Stimulated activated CD4-positive, alpha-beta T cell treated with anti-CD3 and anti-CD28 coated beads, Interleukin-1b, Interleukin-23, amount 100 ng/mL, for 1 hour (primary cell): ENCODE measurements at places on chromosomes 5 and 9.
A peak's percentile ranks its signal among the peaks of the same experiment; 100 is the strongest.

GRCh38 chr9:82363198-82363597 lies 374.6 kb downstream of the SPATA31D1 start:
- DNase-seq: no peak

GRCh38 chr5:135703016-135703550 lies 124.3 kb upstream of the CXCL14 start:
- DNase-seq: no peak

GRCh38 chr5:64767959-64768357 lies 533 bp downstream of the SREK1IP1 start:
- DNase-seq: no peak

- no peak for DNase-seq
Measured at GRCh38 chr9:34689116-34689470, 2.0 kb downstream of the CCL19 start.

GRCh38 chr5:169944922-169945680 lies 35.2 kb downstream of the INSYN2B start:
- DNase-seq: no peak

DNA sequence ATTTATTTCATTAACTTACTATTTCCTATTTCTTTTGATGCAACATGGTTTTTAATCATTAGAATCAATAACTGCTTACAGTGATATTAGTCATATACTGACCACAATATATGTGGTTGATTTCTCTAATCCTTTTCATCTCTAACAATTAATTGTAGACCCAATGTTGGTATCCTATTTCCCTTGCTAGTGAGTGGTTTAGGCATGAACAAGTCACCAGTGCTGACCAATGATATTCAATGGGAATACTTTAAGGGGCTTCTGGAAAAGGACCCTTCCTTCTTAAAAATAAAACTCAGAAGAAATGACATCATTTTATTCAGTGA lies 672.4 kb upstream of the GRAMD2B start:
- DNase-seq: no peak

GRCh38 chr9:86605303-86605702 lies 251.1 kb upstream of the TUT7 start:
- no peak for DNase-seq

DNA sequence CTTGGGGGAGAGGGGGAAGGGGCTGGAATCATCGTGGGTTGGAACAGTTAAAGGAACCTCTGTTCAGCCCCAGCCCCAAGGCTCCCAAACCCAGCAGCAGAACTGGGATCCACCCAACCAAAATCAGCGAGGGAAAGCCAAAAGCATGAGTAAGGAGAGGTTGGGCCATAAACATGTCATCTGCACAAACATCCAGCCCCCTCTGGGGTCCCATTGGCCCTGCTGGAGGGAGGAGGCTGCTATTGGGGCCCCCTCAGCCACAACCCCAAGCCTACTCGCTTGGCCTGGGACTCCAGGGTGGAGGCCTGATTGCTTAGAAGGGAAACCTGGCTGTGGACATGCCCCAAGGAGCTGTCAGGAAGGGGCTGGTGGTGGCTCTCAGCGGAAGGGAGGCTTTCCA lies 154.9 kb downstream of the FGF18 start:
- no peak for DNase-seq

DNA sequence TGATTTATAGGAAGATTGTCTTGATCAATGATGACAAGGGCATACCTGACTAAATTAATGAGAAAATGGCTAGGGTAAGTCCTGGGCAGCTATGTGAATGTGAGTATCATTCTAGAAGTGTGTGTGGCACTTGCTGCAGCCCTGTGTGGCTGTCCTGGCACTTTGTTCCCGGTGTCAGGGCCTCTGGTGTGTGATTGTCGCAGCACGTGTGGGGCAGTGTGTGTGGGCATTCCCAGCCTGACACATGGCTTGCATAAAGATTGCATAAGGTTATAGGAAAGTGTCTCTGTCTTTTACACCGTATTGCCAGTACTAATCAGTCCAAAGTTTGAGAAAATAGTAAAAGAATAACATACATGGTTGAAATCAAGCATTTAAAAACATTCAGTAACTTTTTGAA lies 74.4 kb downstream of the TRIO start:
- DNase-seq: no peak

DNA sequence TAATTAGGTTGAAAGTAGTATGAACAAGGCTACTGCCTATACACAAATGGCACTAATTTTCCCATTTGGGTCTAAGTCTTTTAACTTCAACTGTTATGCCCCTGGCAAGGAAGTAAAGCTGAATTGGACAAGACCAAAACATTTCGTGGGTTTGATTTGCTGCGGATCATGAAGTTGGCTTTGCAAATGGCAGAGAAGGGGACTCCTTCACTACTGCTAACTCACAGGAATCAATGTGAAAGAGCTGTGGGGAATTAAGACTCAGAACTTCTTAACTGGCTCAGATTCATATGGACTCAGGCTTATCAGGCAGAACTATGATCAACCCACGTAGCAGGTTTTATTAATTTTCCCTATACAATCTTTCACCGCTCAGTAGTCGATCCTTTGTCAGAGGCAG lies 73.8 kb upstream of the IFNE start:
- no peak for DNase-seq

DNA sequence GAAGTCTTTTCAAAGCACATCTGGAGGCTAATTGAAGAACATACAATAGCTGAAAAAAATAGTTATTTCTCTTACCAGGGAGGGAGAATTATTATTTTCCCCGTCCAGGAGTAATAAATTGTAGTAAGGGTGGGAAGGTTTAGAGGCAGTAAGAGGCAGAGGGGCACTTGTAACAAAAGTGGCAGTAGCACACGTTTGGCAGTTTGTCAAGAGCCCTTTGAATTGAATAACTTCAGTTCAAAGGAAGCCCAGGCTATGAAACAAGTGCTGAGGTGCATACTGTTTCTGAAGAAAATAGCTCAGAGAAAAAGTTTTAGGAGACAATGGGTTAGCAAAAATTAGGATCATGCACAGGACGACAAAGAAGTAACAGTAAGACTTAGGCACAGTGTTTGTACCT lies 451.3 kb downstream of the LRRC70 start:
- no peak for DNase-seq

- DNase-seq: no peak
Measured at GRCh38 chr5:148186248-148187003, 16.4 kb upstream of the SPINK6 start.

DNA sequence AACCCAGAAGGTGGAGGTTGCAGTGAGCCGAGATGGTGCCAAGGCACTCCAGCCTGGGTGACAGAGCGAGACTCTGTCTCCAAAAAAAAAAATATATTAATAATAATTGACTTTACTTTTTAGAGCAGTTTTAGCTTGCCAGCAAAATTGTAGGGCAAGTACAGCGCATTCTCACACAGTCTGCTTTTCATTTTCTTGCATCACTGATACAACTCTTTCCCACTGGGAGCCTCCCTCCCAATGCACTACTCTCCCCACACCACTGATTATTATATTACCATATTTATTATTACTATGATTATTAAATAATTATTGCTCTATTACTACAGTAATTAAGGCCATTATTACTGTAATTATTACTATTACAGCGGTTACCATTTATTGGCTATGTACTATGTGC lies 212.8 kb downstream of the GNA14 start:
- DNase-seq: no peak

- DNase-seq: no peak
Measured at GRCh38 chr5:133412661-133413060, 199.7 kb downstream of the FSTL4 start.

GRCh38 chr5:164353155-164353554 lies 847.7 kb downstream of the MAT2B start:
- DNase-seq: no peak

GRCh38 chr9:86061972-86062739 lies 37.2 kb downstream of the GOLM1 start:
- DNase-seq: no peak

GRCh38 chr9:96523374-96523773 lies 73.4 kb downstream of the HABP4 start:
- no peak for DNase-seq

DNA sequence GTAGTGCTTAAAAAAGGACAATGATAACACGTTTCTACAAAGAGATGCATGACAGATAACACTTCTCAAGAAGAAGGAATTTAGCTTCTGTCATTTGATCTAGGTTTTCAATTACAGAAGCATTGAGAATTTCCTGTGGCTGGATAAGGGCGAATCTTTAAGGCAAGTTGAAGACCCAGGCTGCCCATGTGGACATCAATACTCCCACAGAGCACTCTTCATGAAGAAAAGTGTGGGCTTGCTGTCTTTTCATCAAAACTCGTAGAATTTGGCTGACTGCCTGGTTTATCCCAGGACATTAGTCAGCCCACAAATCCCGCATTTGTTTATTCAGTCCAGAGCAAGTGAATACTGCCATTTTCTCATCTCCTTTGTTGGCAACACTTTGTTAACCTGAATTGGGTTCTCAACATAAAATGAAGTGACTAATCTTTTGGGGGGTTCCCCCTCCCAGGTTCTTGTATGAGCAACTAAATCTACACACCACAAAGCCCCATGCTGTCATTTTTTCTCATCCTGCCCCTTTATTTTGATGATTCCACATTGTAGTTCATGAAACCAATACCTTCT lies 43.4 kb upstream of the CDKN2B start:
- no peak for DNase-seq

- no peak for DNase-seq
Measured at GRCh38 chr5:122152266-122152900, 23.0 kb downstream of the ZNF474 start.

DNA sequence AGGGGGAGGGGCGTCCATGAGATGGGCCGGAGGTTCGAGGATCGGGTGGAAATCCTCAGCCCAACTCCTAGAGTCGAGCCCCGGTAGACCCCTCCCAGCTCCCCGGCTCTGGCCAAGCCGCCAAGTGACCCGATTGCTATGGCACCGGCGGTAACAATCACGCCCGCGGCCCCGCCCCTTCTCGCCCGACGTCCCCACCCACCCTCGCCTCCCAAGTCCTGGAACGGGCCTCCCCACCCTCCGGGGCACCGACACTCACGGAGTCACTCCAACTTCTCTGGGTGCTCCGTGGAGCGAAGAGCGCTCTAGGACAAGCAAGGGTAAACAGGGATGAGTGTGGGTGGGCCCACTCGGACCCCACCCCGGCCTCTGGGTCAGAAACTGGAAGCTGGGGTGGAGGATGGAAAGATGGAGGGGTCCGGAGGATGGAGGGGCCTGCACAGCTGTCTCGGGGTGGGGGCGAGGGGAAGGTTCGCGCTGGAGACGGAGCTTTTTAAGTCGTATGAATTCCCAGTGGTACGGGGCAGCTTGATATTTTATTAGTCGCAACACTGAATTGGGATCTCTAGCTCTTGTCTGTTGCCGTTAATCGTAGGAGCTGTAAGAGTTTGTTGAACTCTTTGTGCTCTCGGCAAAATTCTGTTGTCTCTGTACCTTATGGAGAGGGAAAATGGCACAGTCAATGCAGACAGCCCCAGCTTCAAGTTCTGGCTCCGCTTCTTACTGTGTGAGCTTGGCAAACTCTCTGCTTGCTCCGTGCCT lies at the start of gene SPACA9:
Gene SPACA9, plus strand, starts transcription at position 204 of the 762 bp plus-strand sequence. CDS start 5,050 bp downstream, outside the sequence.
- DNase-seq: no peak

- no peak for DNase-seq
Measured at GRCh38 chr5:98638701-98639100, 134.8 kb upstream of the RGMB start.

- no peak for DNase-seq
Measured at GRCh38 chr5:160466116-160466515, 44.5 kb downstream of the PTTG1 start.

DNA sequence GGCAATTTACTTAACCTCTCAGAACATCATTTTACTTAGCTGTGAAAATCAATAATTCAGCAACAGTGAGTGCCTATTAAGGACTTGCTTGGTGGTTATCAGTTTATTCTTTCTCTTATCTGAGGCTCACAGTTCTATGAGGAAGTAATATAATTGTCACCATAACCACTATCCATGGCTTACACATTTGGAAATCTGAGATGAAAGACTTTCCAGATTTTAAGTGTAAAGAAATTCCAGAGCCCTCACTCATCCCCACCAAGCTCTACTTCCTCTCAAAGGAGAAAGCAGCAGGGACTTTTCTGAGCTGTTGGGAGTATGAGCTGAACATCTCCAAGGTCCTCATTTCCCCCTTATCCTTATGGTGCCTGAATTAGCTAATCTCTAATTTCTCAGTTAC lies 321.5 kb downstream of the FBXL7 start:
- no peak for DNase-seq

DNA sequence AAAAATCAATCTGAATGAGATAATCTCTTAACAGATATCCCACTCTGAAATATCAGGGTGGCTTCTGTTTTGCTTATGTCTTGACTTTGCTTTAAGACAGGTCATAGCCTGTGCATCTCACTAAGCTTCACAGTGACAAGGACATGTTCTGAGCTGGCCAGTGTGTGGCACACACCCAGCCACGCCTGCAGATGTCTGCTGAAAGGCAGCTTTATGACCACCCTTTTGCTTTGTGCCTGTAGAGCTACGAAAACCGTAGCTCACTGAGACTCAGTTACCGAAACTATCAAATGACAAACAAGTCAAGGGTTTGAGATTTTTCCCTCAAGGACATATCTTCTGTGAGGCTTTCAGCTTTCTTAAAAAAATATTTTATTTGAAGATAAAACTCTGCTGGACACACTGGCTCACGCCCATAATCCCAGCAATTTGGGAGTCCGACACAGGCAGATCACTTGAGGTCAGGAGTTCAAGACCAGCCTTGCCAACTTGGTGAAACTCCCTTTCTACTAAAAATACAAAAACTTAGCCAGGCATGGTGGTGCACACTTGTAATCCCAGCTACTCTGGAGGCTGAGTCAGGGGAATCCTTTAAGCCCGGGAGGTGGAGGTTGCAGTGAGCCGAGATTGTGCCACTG lies 233.2 kb downstream of the SPATA31A1 start:
- DNase-seq: no peak

- DNase-seq: no peak
Measured at GRCh38 chr5:122704247-122705036, 70.4 kb upstream of the SNX2 start.

GRCh38 chr9:104780796-104781395 lies 17.0 kb downstream of the NIPSNAP3B start:
- no peak for DNase-seq

GRCh38 chr9:78298046-78298765 lies 1.3 kb downstream of the PSAT1 start:
- peak; percentile 17 for DNase-seq

- no peak for DNase-seq
Measured at GRCh38 chr9:129486756-129487657, 133.9 kb downstream of the C9orf50 start.

GRCh38 chr9:14690948-14691730 lies 2.1 kb downstream of the ZDHHC21 start:
- DNase-seq: no peak

GRCh38 chr5:139588962-139589361 lies 27.8 kb downstream of the UBE2D2 start:
- DNase-seq: no peak

GRCh38 chr5:35087991-35088390 lies 40.2 kb upstream of the AGXT2 start:
- DNase-seq: no peak

DNA sequence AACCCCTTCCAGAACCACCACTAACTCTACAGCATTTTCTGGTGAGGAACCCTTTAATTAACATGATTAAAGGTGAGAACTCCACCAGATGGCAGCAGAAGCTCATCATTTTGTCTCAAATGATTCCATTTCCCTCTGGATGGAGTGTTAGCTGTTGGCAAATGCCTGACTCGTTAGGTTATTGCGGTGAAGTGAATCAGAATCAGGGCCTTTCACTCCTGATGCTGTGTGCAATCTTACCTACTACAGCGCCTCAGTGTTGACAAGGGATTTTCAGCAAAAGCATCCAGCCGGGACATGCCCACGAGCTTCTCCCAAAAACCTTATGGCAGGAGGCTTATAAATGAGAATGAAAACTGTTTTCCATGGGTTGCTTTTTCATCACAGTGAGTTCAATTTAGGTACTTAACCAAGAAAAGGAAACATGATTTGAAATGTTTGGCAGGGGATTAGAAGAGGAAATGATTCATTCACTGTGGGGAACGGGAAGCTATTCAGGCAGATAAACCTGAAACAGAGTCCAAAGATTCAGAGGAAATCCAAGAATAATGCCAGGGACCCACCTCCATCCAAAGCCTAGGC lies 48.0 kb upstream of the CAST start:
- no peak for DNase-seq
